Right cardiac atrium (tissue), 5 donors: ENCODE measurements at places on chromosomes 2 and 18. TPM values are rescaled to one million over a fixed set of nuclear protein-coding genes. Genes with fewer than 3 reads are reported as not detected.
A peak's percentile ranks its signal among the peaks of the same experiment; 100 is the strongest.

- DNase-seq = no peak
Measured at GRCh38 chr2:131036269-131036668, 57.0 kb downstream of the FAM168B start.

- DNase-seq = no peak
Measured at GRCh38 chr2:198040835-198041234, 236.4 kb downstream of the PLCL1 start.

The CCDC150 gene
- total RNA-seq = 1.4 TPM

The POTEI gene
- total RNA-seq = 2.9 TPM

The B4GALT6 gene
- 12.9 TPM for total RNA-seq

DNA sequence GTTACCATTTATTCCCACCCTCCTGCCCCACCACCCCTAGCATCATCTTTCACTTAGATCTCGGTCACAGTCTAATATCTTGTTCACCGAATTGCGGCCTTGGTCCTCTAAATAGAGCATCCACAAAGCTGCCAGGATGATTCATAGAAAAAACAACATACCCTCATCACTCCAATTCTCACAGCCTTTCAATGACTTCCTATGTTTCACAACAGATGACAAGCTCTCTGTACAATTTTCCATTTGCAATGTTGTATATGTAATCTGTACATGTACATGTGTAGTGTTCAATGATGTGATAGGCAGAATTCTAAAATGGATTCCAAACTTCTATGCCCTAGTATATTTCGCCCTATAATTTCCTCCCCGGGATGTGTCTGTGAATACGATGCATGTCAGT lies 675.6 kb upstream of the CELF4 start:
- no peak for DNase-seq

DNA sequence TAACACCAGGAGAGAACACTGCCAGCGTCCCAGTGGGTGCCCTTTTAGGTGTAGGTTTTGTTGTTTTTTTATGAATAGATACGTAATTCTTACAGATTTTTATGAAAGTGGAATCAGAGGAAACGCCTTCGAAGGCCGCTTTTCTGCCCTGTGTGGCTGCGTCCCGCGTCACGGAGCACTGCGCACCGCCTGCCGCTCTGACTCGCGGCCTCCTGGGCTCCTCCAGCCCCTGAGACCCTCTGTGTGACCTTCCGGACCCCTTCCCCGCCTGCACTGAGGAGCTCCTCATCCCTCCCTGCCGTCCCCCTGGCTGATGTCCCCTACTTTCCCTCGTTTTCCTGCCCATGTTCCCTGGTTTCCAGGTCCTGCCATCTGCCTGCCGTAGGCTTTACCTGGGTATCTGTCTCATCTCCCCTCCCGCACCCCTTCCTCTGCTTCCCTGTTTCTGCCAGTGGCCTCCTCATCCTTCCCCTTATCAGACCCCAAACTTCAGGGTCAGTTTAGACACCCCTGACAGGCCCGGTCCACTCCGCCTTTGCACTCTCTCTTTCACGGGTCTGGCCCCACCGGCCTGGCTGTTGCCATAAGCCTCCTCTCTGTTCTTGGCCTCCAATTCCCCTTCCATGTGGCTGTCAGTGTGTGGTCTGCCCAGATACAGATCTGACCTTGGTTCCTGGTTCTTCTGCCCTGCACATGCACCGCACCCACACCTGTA lies 32.7 kb downstream of the PDIA6 start:
- DNase-seq = no peak

GRCh38 chr2:28185153-28185552 lies 207.5 kb upstream of the FOSL2 start:
- DNase-seq = no peak

The REL gene
- total RNA-seq = 6.1 TPM

The PPP1R1C gene
- 5.5 TPM for total RNA-seq

- DNase-seq = no peak
Measured at GRCh38 chr2:198214114-198214596, 409.8 kb downstream of the PLCL1 start.

DNA sequence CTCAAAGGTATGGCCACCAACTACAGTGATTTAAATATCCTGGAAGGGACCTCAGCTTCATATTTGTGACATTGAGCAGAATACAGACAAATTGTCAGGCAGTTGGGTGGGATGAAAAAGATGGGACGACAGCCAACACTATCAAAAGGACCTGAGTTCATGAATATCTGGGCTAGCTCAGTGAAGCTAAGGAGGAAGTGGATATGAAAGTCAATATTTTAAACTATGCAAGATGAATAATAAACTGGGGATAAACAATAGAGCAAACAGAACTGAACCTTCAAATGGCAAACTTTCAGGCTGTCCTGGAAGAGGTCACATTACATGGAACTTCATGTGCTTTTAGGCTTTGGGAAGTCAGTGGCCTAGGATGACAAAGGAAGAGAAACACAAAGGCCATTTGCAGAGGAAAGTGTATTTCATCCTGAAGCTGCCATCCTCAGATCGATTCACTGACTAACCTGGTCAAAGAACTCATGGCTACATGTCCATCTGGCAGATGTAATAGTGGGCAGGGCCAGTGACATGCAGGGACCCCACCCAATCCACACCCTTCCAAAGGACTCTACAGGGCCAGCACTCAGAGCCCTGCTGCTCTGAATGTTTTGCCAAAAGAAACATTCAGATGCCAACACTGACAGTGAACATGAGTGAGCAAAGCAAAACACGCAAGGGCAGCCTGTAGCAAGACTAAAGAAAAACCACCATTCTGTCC lies 175.7 kb downstream of the ETAA1 start:
- DNase-seq = peak; percentile 51

- DNase-seq = no peak
Measured at GRCh38 chr2:230717600-230717999, 5.0 kb downstream of the CAB39 start.

The FOXD4L1 gene
- not detected for total RNA-seq

The OR6B2 gene
- not detected for total RNA-seq

- no peak for DNase-seq
Measured at GRCh38 chr2:36170805-36171204, 184.8 kb upstream of the CRIM1 start.

- DNase-seq = no peak
Measured at GRCh38 chr2:29398384-29399237, 283.4 kb downstream of the CLIP4 start.

The SAG gene
- total RNA-seq = not detected

The ALKAL2 gene
- total RNA-seq = 0.20 TPM

The EFR3B gene
- 9.7 TPM for total RNA-seq

DNA sequence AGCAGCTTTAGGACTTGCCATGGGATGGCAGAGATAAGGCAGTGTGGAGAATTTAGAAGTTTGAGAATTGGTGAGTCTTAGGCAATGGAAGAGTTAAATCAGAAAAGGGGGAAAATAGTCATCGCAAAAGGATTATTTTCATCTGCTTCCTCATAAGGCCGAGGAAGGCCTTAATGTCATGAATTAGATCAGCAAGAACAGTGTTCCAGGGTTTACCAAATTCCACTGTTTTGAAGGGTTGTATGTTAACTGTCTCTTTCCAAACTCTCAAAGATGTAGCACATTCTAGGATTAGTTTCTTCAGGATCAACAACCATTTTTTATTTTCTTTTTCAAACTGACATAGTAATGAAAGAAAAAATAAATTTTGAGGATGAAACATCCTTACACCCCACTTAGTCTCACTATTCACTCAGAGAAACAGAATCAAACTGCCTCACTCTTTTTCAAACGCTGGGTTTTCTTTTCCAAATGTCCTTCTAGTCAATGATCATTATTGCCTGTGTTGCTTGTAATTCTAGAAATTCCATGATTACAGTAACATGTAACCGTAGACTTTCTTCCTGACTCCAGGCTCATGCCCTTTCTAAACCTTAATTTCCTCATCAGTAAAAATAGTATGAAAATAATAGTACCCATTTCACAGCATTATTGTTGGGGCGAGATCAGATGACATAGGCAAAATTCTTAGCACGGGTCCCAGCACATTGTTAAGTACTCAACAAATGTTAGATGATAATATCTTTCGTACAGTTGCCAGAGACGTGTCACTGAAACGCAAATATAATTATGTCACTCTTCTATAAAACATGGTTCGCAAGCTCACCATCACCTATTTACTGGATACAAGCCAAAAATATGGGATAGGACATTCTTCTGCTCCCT lies 23.6 kb downstream of the ZEB2 start:
- no peak for DNase-seq

GRCh38 chr2:216909541-216910210 lies 49.8 kb upstream of the TNP1 start:
- no peak for DNase-seq

The CFAP53 gene
- total RNA-seq = 0.29 TPM

The SERPINB12 gene
- not detected for total RNA-seq

GRCh38 chr2:18131761-18132160 lies 253.3 kb downstream of the KCNS3 start:
- no peak for DNase-seq

DNA sequence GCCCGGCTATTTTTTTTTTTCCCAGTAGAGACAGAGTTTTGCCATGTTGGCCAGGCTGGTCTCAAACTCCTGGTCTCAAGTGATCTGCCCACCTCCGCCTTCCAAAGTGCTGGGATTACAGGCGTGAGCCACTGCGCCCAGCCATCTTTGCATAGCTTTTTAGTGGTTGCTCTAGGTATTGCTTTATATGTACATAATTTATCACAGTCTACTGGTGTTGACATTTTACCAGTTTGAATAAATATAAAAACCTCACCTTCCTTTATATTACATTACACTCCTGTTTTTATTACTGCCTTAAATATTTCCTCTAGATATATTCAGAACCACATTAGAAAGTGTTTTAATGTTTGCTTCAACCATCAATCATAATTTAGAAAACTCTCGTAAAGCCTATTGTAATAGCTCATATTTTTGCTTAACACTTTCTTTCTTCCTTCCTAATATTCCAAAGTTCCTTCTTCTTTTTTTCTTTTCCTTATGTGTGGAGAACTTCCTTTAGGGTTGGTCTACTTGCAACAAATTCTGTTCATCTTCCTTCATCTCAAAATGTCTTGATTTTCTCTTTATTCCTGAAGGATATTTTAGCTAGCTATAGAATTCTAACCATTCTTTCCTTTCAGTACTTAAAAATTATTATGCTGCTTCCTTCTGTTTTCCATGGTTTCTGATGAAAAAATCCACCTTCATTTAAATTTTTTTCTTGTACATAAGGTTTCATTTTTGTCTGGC lies 82.2 kb upstream of the DAPL1 start:
- no peak for DNase-seq

- DNase-seq = no peak
Measured at GRCh38 chr18:58392324-58393000, 236.4 kb downstream of the ALPK2 start.

The TTC31 gene
- total RNA-seq = 12.3 TPM

The SERPINB11 gene
- not detected for total RNA-seq

- no peak for DNase-seq
Measured at GRCh38 chr2:53949457-53949856, 21.3 kb downstream of the PSME4 start.

- no peak for DNase-seq
Measured at GRCh38 chr2:23028106-23028505, 356.9 kb upstream of the KLHL29 start.

- no peak for DNase-seq
Measured at GRCh38 chr18:68676913-68677312, 38.0 kb downstream of the TMX3 start.

The GULP1 gene
- 11.0 TPM for total RNA-seq

- no peak for DNase-seq
Measured at GRCh38 chr2:72028351-72028995, 119.2 kb downstream of the CYP26B1 start.

DNA sequence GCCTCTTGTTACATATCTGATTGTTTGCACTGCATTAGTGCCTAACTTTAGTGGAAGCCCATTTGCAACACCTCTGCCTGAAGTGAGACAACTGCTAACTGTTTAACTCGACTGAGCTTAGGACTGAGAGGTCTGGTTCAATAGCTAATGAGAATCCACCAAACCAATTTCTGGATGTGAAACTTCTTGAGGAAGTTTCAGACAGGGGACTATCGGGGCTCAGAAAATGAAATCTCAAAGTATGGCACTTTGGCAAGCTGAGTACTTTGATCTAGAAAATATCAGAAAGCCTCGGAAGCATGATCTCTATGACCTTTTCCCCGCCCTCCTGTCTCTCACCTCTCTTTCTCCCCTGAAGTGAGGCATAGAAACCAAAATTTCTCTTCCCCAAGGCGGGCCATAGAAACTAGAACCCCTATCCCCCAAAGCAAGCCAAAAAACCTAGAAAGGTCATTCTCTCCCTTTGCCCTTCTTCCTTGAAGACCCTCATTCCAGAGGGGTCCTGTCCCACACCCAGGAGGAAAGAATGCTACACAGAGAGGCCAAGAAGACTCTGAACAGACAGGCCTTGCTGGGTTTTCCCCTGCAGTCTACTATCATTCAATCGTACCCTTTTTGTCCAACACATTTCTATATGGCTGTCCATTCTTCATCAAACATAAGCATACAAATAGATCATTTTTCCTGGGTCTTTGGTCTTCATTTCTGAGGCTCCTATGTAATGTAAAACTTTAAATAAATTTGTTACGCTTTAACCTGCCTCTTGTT lies 69.6 kb upstream of the CREB1 start:
- no peak for DNase-seq
